Esophagus squamous epithelium (tissue), 5 donors: ENCODE measurements at places on chromosomes 11 and 22.

GRCh38 chr11:6557761-6558674 is 45.4 kb downstream of the RRP8 start:
- no peak for DNase-seq

- DNase-seq, result no peak
Measured at GRCh38 chr22:17407643-17408042, 38.4 kb downstream of the CECR2 start.

GRCh38 chr22:37971475-37972434 is 12.6 kb downstream of the SOX10 start:
- no peak for DNase-seq

DNA sequence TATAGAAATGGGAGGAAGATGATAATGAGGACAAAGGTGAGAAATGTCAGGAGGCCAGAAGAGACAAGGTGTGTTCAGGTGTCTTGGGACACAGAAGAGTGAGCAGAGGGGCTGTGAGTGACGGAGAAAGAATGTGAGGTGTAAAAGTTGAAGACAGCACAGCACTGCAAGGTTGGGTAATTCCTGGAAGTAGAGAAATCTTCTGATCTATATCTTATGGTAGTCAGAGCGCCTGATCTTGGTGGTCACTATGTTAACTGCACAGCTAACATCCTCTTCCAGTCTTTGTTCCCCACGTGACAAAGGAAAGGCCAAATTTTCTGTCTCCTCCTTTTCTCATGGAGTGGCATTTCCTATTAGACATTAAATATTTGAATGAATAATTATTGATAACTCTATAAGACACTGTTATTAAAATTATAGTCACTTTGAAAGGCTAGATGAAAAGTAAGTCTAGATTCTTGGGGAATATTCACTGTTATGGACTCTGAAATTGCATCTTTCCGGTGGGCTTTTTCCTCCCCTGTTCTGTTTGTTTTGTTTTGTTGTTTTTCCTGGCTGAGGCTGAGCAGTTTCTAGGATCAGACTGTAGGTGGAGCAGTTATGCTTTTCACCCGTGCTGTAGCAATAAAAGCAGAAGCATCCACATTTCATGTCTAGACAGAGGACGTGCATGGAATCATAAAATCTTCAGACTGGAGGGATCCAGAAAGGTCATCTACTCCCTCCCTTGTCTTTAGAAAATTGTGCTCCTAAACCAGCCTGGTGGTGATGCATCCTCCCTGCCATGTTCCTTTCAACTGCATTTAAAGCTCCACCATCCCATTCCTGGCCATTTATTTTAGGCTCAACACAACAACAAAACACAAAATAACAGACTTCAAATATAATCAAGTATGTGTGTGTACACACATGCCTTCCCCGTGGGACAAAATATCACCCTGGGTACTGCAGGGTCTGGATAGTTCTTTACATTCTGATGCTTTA is 26.6 kb downstream of the SC5D start:
- DNase-seq, result no peak

- DNase-seq, result no peak
Measured at GRCh38 chr11:48041877-48042695, 61.7 kb downstream of the PTPRJ start.

DNA sequence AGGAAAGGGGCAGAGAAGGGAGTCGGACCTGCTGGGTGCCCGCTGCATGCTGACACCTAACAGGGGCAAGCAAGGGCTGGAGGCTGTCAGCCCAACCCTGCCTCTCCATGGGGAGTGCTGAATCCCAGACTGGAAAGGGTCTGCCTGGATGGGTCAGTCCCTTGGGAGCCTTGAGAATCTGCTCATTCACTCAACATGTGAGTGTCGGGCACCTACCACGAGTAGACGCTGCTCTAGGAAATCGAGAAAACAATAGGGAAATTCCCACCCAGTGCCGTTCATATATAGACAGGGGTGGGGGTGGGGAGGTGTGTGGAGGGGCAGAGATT is 4.4 kb upstream of the CTSD start:
- no peak for DNase-seq

DNA sequence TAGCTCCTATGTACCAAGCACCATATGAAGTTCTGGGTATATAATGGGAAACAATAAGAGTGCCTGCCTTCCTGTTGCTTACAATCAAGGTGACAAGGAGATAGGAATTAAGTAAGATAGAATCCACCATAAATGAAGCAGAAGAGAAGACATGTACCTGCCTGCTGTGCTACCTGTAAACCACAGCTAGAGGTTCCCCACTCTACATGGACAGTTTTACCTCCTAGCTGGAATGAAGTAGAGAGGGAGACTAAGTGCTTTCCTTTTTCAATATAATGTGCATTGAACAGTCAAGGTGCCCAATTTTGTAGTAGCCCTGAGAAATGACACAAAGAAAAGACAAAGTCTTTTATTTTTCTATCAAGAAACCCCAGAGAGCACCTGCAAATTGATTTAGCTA is 984.6 kb downstream of the DLG2 start:
- no peak for DNase-seq
